Cardiac septum (tissue), 1 donor: ENCODE measurements at places on chromosomes 2 and 18. TPM values are rescaled to one million over a fixed set of nuclear protein-coding genes. Genes with fewer than 3 reads are reported as not detected.

Gene RASGRP3
- total RNA-seq: 49.4 TPM

Gene IL1B
- total RNA-seq: 0.48 TPM

Gene LRRTM1
- total RNA-seq: 0.32 TPM

Gene PJVK
- 1.6 TPM for total RNA-seq
